CD4-positive, alpha-beta T cell treated with Interleukin-17A for 1 hour (primary cell): ENCODE measurements at places on chromosomes 4 and X.

GRCh38 chr4:78293821-78294301 is 236.7 kb downstream of the FRAS1 start:
- DNase-seq, result no peak

DNA sequence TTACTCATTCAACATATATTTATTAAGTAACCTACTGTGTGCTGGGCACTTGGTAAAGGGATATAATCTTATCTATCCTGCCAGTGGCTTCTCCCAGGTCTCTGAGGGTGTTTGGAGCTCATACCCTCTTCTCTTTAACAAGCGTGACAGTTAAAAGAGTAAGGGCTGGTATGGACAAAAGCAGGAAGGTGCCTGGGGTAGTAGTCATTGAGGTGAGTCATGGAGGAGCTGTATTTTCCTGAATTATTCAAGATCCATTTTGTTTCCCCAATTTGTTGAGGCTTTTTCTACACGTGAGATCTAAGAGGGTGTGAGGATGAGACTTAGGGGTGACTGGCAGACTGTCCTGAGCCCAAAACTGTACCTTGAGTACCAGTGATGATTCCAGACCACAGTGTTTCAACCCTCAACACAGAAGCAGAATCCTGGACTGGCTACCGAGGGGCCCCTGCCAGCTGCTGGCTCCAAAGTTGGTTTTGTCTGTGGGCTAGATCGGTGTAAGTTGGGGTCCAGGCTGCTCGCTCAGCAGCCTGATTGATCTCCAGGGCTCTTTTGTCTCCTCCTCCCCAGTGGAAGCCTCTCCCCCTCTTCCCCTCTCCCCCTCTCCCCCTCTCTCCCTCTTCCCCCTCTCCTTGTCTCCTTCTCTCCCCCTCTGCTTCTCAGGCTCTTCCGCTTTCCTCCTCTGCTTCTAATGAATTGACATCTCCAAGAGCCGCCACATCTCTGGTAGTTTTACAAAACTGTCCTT is at the start of gene DRP2:
DRP2 (plus strand) TSS at position 671 of the 748 bp plus-strand sequence. CDS start 11,862 bp downstream, outside the sequence.
- no peak for DNase-seq

- DNase-seq, result no peak
These were observed 39.4 kb upstream of the PHOX2B start for GRCh38 chr4:41787931-41788330.

DNA sequence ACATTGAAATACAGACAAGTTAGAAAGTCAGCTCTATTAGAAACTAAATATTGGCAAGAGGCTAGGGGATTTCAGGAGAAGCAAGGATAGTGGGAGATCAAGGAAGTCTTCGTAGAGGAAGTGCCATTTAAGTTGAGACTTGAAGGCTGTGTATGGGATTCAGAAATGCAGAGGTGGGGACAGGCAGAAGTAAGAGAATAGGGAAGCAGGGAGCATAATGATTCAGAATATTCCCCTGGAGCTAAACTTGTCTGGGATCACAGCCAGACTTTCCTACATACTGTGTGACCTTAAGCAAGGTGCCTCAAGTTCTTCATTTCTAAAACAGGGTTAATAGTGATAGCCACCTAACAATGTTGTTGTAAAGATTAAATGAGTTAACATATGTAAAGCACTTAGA is 108.8 kb downstream of the DDIT4L start:
- no peak for DNase-seq

DNA sequence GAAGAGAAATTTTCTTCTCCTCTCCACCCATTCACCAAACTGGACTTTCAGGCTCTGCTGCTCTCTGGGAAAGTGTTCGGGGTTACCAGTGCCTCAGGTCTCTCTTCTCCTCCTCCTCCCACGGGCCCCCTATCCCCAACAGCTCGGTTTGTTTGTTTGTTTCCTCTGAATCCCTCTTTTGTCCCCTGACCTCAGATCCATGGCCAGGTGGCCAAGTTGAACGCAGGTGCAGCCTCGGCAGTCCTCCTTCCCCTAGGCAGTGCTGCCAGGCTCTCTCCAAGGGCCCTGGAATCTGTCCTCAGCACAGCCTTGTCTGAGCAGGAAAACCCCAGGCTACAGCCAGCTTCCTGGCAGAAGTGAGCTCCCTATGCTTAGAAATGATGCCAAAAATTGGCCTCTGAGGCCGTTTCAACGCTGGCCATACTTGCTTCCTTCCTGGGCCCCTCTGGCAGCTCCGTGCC is 60.0 kb downstream of the FHDC1 start:
- no peak for DNase-seq

- peak; percentile 48 for DNase-seq
These were observed 739 bp downstream of the GAK start for GRCh38 chr4:931194-931959.
